Muscle of back (tissue), 13 donors: ENCODE measurements at places on chromosomes 12 and 14. TPM values are rescaled to one million over a fixed set of nuclear protein-coding genes. Genes with fewer than 3 reads are reported as not detected.

The KLRC1 gene
- 1.2 TPM for polyA plus RNA-seq

DNA sequence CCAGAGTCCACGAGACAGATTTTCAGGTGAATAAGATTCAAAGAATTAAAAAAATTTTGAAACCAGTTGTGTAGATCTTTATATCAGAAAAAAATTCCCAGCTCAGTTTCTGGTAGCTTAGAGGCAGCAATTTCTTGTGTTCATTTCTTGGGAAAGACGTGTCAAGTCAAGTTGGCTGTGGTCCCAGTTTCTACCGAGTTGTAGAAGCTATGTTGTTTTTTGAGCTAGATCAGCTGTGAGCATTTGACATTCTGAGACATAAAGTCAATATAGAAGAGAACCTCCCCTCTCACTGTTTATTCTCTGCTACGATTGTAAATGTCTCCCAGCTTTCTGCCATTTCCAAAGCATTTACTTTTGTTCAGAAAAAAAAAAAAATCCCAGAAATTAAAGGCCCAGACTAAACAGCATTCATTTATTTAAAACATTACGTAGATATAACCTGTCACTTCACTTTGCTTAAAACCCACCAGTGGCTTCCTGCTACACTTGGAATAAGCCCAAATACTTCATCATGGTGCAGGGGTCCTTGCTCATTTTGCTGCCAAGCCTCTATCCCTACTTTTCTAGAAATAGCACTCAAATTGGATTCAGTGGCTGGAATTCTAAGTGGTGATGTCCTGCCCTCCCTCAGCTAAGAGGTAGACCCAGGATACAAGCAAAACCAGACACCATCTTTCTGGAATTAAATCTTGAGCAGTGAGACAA, 20.6 kb upstream of the PYGL start:
- peak; percentile 74 for DNase-seq

DNA sequence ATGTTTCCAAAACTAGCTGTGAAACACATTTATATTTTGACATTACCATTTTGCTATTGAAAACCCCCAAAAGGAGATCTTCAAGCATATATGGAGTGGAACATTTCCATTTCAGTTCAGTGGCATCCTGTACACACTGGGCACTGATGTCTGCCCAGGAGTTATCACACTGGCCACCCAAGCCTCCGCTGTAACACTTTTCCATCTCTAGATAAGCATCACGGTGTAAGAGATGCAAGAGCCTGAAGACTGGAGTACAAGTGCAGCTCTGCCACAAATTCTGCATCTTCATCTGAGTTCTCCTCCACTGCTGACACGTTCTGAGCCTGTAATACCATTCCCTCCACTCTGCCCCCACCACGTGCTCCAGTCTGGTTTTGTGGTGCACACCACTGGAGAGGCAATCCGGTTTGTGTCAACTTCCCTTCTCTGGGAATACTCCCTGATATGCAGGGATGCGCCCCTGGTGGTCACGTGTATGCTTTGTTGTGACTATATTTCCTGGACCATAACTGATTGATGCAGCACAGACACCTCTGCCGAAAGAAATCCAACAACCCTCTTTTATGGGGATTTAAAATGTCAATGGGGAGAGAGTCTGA, 12.7 kb downstream of the SPTLC2 start:
- no peak for DNase-seq

The FGF23 gene
- not detected for polyA plus RNA-seq

DNA sequence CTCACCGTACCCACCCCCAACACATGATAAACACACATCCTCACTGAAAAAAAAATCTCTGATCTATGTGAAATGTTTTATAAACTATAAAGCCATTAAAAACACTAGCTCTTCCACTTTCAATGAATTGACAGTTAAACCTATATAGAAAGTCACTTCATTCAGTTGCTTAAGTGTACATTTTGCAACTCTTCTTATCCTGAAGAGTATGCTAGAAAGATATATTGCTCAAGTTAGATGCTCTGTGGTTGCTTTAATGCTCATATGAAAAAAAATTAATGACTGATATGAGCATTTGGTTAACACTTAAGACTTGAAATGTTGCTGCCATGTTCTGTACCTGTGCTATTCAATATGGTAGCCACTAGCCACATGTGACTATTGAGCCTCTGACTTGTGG, 21.0 kb upstream of the MIA2 start:
- no peak for DNase-seq

GRCh38 chr12:123942911-123943648, 29.6 kb downstream of the CCDC92 start:
- no peak for DNase-seq

DNA sequence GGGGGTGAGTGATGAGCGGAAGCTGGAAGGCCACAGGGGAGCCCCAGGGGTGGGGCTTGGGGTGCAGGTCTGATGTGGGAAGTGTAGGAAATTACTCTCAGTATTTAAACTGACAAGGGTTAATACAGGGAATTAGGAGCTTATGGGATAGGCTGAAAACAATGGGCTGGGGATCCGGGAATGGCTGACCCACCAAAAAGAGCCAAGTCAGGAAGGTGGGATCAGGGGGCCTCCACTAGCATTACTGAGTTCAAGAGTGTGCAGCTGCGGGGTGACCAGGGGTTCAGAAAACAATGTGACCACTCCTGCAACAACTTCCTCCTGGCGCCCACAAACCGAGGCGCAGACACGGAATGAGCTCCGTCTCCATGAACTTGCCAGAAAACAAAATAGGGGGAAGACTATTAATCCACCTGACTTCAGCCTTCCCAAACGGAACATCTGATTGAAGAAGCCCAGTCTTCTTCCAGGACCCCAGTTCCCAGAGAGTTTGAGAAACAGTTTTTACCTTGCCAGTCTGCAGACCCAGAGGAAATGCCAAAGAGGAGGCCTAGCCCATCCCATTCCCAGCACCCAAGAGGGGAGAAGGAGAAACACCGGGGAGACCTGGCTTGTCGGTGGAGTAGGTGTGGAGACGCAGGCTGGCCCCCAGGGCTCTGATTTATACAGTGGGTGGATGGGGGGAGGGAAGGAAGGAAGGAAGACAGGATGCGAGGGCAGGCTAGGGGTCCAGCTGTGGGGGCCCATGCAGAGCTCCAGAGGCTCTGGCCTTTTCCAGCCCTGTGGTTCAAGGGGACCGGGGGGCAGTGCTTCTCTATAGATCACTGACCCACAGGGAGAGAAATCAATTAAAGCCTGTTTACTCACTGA, 16.5 kb upstream of the YY1 start:
- DNase-seq: peak; percentile 47

GRCh38 chr12:92676710-92677109, 26.1 kb upstream of the PLEKHG7 start:
- no peak for DNase-seq

DNA sequence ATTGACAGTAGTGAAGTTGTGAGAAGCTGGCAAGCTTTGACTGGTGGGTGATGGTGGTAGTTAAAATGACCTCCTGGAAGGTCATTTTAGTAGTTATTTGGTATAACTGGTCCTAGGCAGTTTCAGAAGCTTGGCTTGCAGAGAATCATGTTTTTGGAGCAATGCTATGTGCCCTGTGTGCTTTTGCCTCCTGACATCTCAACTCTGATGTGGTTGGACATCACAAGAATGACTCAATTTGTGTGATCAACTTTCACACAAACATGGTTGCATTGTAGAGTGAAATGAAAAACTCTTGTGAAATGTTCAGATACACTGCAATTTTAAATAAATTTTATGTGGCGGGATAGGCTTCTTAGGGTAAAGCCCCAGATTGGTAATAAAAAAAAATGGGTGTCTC, 8.3 kb upstream of the ABCD2 start:
- DNase-seq: no peak

- no peak for DNase-seq
Measured at GRCh38 chr12:107912421-107913004, 138.0 kb downstream of the ASCL4 start.
